ENCODE measurements at places on chromosomes 11 and 22.

DNA sequence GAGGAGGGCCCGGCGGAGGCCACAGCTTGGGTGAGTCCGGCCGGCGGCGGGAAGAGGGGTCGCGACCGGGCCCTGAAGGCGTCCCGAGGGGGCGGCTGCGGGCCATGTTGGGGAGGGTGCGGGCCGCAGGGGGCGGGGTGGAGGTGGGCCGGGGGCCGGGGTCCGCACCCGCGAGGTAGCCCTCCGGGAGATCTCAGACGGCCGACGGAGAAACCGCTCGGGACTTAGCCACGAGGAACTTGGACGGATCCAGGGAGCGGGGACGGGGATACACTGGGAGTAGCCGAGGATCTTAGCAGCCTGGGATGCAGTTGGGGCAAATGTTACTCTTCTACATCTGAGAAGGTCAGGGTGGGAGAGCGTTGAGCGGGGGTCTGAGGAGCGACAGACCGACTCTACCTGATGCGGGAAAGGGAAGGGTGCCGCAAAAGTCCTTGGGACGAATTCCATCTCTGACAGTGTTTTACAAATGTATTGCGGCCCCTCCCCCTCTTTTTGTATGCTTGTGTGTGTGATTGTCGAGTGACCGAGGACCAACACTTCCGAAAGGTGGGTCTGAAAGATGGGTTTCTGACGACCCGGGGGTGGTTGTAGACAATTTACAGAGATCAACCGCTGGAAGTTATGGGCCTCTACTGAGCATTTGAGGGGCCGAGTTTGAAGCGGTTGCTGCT is 658 bp downstream of the STIP1 start:
- DNase-seq, result no peak

- DNase-seq, result no peak
Observed at GRCh38 chr11:62708392-62708791, 916 bp downstream of the GNG3 start.

DNA sequence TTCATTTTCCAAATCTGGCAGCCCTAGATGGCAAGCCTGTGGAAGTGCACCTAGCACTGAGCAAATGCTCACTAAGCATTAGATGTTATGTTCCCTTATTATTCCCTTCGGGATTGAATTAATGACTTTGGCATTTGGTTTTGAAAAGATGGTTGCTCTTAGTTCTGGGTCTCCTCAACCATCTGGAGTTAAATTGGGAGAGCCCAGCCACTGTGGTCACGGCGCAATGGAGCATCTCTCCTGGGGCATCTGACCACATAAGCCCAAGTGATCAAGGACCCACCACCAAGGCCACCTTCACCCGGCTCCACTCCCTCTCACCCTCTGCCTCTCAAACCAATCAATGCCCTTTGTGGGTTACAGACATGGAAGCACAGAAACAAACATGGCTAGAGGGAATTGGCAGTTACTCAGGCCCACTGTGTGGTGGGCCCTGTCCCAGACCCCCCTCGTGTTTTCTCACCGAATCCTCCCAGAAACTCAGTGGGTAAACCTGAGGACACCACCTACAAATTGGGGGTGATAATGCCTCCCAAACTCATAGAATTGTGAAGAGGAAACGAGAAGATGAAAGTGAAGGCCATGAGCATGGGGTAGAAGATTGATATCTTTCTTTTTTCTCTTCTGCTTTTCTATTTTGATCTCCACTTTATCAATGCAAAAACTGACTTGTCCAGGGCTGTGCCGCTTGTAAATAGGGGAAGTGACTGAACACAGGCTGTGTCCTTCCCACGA is 52.2 kb downstream of the IRAG1 start:
- DNase-seq, result no peak

DNA sequence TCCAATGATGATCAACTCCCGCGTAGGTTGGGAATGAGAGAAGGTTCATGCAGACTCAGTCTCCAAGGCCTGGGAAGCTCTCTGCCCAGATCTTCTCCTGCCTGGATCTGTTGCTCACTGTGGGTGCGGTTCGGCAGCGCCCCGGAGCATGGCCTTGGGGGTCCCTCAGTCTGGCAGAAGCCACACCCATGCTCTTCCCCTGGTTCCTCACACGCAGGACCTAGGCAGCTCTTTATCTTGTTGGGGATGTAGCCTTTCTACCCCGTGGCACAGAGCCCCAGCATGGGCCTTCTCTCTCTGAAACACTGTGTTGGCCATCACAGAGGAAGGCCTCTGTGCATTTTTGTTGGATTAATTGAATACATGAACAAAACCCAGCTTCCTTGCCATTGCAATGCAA is 1461.6 kb downstream of the BRD1 start:
- no peak for DNase-seq

DNA sequence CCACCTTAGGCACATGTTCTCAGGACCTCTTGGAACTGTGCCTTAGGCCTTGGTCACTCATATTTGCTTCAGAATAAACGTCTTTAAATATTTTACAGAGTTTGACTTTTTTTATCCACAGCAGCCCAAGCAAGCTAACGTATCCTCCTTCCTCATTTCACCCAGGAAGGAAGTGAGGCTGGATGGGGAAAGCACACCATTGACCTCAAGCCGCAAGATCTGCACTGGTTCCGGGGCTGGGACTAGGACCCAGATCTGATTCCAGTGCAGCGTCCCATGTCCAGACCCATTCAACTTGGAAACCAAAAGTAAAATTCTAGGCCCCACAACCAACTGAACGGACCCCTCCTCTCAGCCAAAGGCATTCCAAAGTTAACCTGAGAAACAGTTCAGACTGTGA is 2.4 kb upstream of the LGALS12 start:
- DNase-seq, result no peak

DNA sequence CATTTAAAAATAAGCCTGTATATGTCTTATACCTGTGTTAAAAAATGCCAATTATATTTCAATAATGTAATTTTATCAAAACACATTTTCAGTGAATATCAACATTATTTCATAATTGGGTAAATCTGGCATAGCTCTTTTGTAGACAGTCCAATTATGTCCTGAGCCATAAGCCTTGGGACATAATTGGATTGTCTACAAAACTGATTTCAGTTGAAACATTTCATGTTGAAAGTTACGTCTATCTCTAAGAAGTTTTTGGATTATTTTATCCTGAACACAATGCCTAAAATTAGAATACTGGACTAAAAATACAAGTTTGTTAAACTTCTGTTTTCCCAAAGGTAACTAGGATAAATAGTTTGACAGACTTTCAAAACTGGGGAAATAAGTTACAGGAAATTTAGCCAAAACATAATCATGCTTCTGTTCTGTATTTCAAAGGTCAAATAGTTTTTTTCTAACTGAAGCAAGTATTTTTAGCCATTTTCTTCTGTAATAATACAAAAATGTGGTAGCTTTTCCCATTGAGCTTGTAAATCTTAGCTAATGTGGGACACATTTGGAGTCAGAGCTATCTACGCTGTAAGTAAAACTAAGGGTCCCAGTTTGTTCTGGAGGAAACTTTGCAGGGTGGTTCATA is 100.7 kb upstream of the BIRC3 start:
- no peak for DNase-seq

- no peak for DNase-seq
Observed at GRCh38 chr11:81941998-81942397, 791.7 kb downstream of the FAM181B start.

DNA sequence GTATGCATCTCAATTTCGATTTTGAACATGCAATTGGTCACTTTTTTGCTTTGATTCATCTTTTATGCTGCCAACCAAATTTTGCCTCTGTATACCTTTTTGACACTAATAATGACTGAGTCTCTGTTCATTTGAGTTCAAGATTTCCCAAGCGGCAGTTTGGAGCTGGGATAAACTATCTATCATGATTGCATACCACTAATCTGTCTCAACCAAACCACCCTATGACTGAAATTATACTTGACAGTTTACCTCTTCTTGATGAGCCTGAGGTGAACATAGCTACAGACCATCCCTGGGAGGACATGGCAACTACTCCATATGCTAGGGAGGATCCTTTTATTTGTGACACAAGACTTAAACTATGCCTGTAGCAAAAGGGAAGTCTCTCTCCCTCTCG is 146.2 kb downstream of the PAX6 start:
- no peak for DNase-seq

DNA sequence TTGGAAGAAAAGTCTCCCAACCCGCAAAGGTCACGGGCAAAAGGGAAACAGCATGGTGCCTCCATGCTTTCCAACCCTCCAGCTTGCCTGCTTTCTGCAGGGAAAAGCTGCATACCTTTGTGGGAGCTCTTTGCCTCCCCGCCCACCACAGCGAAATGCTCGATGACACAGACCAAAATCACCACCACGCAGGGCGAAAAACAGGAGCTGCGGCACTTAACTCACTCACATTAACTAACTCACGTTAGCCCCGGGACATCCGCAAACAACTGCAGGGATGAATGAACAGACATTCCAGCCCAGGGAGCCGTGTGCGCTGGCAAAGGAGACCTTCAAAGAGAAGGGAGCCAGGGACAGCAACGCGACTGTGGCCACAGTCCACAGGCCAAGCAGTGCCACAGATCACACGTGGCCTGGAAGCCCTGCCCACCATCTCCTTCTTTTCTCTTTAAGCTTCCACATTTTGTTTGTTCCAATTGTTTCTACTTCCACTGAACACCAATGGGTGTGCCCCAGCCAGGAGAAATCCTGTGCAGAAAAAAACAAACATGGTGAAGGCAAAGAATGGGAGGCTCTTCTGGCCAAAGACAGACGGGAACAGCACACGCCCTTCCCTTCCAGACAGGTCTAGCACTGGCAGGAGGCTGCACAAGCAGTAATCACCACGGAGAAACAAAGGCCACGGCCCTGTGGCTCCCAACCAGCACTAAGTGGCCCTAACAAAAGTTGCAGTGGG is 39.3 kb downstream of the DUSP8 start:
- no peak for DNase-seq

DNA sequence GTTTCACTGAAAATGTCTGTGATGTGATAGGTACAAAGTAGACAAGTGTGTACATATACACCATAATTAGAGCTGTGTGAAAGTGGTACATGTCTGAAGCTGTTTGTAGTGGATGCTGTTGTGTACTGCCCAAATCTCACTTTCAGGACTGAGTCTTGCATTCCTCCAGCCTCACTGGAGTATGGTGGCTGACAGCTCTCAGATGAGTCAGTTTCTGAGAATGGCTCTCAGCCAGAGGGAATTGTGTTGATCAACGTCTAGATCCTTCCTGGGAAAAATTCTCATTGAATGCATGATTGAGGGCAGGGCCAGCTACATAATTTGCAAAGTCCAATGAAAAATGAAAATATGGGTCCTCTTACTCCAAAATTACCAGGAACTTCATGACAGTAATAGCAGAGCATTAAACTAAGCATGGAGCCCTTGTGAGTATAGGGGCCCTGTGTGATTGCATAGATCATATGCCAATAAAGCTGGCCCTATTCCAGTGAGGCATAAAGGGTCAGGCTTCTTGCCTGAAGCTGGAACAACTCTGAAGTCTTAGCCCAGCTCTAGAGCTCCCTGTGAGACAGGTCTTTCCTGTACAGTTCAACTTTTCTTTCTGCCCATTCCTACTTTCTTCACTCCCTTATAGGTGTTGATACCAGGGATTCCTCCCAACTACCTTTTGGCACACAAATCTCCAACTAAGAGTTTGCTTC is 10.8 kb upstream of the CYP2R1 start:
- DNase-seq, result no peak

- no peak for DNase-seq
Observed at GRCh38 chr22:36760786-36761185, 15.1 kb downstream of the IFT27 start.

DNA sequence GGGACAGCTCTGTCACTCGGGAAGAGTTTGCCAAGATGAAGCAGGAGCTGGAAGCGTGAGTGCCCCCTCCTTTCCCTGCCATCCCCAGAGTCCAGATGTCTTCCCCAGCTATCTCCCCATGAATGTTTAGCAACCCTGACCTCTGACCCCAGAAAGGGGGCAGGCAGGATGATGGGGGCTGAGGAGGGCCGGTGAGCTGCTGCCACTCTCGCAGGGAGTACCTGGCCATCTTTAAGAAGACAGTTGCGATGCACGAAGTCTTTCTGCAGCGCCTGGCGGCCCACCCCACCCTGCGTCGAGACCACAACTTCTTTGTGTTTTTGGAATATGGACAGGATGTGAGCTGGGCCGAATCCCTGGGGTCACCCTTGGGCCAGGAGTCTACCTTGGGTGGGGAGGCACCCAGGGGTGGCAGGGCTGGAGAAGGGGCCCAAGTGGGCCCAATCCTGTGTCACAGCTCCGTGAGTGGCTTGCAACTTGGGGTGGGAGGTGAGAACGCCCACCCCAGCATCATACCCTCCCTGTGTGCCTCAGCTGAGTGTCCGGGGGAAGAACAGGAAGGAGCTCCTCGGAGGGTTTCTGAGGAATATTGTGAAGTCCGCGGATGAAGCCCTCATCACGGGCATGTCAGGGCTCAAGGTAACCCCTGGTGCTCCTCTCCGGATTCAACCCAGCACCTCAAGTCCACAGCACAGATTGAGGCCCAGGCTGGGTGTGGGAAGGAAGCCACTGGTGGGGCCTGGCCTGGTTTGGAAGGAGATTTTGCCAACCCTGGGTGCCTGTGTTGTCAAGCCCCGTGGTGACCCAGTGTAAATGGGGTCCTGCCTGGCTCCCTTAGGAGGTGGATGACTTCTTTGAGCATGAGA is 7.5 kb downstream of the CFL1 start:
- DNase-seq, result no peak

DNA sequence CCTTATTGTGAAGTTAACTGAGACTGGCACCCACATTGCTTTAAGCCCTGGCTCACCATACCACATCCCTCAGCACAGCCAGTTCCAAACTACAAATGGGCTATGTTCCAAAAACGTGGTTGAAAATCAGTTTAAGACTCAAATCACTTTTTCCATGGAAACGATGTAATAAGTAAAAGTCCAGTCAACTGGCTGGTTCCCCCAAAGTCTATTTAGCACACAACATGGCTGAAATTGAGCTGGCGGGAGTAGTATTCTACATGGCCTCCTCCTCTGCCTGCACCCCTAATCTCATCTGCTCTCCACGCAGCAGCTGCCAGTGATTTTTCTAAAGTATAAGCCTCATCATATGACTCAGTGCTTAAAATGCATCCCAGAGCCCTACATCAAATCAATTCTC is 40.9 kb upstream of the BIRC3 start:
- no peak for DNase-seq

GRCh38 chr11:64356498-64357411 is 2.2 kb upstream of the RPS6KA4 start:
- DNase-seq, result no peak

GRCh38 chr11:75035911-75036565 is 47.3 kb downstream of the NEU3 start:
- no peak for DNase-seq

DNA sequence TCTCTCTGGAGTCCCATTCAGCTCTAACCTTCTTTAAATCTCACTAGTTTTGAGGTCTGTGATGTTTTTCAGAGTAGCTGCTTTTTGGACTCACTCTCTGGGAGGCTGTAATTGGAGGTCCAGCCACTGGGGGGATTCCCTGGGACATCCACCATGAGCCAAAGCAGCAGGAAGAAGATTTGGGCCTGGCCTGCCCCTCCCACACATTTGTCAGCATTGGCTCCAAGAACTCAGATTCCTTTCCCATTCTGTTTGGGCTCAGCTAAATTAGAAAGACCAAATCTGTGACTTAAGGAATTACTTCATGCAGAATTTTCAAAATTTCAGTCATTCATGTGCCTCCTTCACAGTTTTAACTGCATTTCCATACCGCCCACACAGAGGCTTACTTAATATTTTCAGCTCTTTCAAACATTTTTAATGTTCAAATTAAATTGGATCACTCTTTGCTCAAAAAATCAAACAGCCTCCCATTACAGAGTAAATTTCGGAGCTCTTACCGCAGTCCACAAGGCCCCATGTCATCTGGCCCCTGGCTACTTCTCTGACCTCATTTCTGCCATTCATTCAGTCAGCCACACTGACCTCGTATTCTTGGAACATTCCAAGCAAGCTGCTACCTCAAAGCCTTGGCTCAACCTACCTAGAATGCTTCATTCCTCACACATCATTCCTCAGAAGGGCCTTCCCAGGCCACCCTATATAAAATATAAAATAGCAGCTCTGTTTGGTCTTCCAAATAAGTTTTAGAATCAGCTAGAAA is 54.5 kb upstream of the RRAS2 start:
- no peak for DNase-seq

Measured in activated CD8-positive, alpha-beta memory T cell treated with anti-CD3 and anti-CD28 coated beads for 1 hour (primary cell).